Activated CD8-positive, alpha-beta memory T cell treated with anti-CD3 and anti-CD28 coated beads, Interleukin-2, amount 10 ng/mL, durations not matched to agents 7 days and 5 days (primary cell): ENCODE measurements at places on chromosomes 3 and 15.

DNA sequence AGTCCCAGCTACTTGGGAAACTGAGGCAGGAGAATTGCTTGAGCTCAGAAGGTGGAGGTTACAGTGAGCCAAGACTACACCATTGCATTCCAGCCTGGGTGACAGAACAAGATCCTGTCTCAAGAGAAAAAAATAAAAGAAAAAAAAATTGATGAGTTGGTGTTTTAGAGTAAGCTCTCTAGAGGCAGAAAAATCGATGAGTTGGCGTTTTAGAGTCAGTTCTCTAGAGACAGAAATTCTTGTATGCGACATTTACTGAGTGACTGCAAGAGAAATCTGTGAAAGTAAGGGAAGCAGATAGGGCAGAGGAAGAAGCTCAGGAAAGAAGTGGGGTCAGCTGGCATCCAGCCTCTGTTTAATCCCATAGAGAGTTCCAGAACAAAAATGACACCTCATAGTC is 298.7 kb upstream of the ARRDC4 start:
- DNase-seq = no peak
- H3K36me3 ChIP-seq = no peaks in the 10 kb centered on the region
- H3K4me3 ChIP-seq = no peak overlapping the region
- no peaks in the 10 kb centered on the region for H3K27me3 ChIP-seq
- H3K27ac ChIP-seq = no peak overlapping the region

GRCh38 chr15:93583552-93583951 is 494.5 kb upstream of the RGMA start:
- H3K27me3 ChIP-seq = peaks cover 9% of the 10 kb centered on the region
- H3K36me3 ChIP-seq = no peaks in the 10 kb centered on the region
- H3K4me3 ChIP-seq = no peak overlapping the region
- no peaks in the 10 kb centered on the region for H3K4me1 ChIP-seq
- DNase-seq = no peak
- no peak overlapping the region for H3K27ac ChIP-seq

DNA sequence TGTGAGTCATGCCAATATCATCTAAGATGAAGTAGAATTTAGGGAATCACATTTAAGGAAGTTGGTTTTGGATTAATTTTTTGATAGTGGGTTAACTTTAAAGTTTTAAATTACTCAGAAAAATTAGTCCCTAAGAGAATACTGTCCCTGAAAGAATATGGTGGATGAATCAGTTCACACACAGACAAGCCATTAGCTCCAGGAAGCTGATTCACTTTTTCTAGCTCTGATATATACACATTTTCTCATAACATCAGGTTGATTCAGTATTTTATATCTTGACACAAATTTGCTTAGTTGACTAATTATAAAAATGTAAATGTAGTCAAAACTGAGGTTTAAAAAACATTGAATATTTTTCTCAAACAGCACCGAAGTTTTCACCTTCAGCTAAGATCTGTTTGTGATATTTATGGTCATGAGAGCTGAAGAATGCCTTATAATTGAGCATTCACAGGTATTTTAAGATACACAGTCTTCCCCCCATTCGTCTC is 55.1 kb downstream of the MYH15 start:
- peaks cover 11% of the 10 kb centered on the region for H3K27me3 ChIP-seq
- no peak overlapping the region for H3K4me3 ChIP-seq
- H3K27ac ChIP-seq = no peak overlapping the region
- H3K36me3 ChIP-seq = no peaks in the 10 kb centered on the region
- no peak for DNase-seq

DNA sequence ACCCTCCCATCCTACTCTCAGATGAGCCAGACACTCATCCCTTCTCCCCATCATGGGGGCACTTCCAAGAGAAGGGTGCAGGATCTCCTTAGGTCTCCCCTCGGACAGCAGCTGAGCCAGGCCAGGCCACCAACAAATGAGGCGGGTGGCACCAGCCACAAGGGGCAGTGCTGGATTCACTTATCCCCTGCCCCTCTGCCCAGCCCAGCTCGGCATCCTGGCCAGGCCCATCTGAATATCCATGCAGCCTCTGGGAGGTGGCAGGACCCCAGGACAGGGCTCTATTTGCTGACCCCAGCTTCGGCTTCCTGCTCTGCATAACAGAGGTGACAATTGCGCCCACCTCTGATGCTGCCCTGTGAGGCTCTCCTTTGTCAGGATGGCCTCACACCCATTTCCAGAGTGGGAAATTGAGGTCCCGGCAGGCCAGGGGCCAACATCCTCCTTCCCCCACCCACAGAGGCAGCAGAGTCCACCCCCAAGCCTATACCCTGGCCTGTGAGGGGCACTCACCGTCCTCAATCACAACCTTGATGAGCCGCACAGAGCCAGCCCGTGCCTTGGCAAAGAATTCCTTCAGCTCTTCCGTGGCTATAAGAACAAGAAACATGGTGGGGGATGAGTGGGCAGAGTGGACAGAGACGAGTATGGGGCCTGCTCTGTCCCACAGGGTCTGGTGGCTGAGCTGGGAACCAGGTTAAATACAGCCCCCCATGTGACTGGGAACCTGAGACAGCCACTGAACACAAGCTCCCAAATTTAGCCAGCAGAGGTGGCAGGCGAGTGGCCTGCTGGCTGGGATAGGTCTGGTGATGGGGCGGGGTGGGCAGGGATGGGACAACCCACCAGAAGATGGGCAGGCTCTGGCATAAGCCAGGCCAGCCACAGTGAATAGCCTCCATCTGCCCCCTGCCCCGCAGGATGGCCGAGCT is 4.2 kb downstream of the TWF2 start:
- no peak overlapping the region for H3K4me3 ChIP-seq
- DNase-seq = no peak
- peaks cover 57% of the 10 kb centered on the region for H3K4me1 ChIP-seq
- H3K27ac ChIP-seq = peak overlapping the region; percentile 57

- H3K4me3 ChIP-seq = peak within 1 kb of the TSS; percentile 81
- peak; percentile 95 for DNase-seq
- H3K27me3 ChIP-seq = peaks cover 9% of the 10 kb centered on the region
- H3K4me1 ChIP-seq = peaks cover 39% of the 10 kb centered on the region
- H3K27ac ChIP-seq = peak within 1 kb of the TSS; percentile 94
Measured at GRCh38 chr3:48301020-48301799, 32.3 kb downstream of the SPINK8 start.

GRCh38 chr3:188151438-188151837 is 2.5 kb upstream of the LPP start:
- DNase-seq = no peak
- H3K36me3 ChIP-seq = peaks cover 6% of the 10 kb centered on the region
- no peaks in the 10 kb centered on the region for H3K27me3 ChIP-seq
- no peak overlapping the region for H3K27ac ChIP-seq
- H3K4me3 ChIP-seq = no peak overlapping the region
- peaks cover 33% of the 10 kb centered on the region for H3K4me1 ChIP-seq

DNA sequence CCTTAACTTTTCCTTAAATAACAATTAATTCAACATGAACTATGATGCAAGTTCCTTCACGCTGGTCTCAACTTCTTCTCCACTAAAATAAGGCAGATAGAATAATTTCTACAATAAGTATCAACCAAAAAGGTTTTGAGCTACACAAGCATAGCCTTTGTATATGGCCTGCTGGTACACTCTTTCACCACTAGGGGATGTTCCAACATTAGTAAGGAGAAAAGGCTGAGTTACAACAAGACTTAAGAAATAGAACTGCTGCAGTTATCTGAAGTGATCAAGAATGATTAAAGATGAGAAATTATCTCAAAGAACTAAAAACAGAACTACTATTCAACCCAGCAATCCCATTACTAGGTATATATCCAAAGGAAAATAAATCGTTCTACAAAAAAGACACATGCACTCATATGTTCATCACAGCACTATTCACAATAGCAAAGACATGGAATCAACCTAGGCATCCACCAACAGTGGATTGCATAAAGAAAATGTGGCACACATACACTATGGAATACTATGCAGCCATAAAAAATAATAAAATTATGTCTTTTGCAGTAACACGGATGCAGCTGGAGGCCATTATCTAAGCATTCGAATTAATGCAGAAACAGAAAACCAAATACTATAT is 14.4 kb downstream of the ATP13A3 start:
- H3K4me1 ChIP-seq = peaks cover 25% of the 10 kb centered on the region
- H3K27ac ChIP-seq = no peak overlapping the region
- H3K4me3 ChIP-seq = no peak overlapping the region
- no peaks in the 10 kb centered on the region for H3K27me3 ChIP-seq
- no peak for DNase-seq

DNA sequence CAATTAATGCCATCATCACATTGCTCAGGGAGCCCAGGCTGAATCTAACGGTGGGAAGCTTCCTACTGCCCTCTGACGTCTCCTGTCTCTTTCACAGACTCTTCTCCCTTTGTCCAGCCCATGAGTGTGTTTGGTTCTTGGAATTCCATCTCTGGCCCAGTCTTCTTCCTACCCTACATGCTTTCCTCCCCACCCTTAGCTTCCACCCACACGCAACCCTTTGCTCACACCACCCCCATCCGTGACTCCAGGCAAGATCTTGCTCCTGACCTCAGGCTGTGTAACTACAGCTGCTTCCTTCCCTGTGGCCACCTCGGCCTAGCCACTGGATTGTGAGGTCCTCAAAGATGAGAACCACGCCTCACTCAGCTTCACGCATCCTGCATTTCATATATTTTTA is 72.3 kb upstream of the THBS1 start:
- H3K36me3 ChIP-seq = no peaks in the 10 kb centered on the region
- peaks cover 31% of the 10 kb centered on the region for H3K27me3 ChIP-seq
- H3K4me3 ChIP-seq = no peak overlapping the region
- no peak overlapping the region for H3K27ac ChIP-seq
- H3K4me1 ChIP-seq = no peaks in the 10 kb centered on the region

GRCh38 chr15:39429898-39430357 is 151.0 kb upstream of the THBS1 start:
- no peak overlapping the region for H3K27ac ChIP-seq
- H3K27me3 ChIP-seq = peaks cover 78% of the 10 kb centered on the region
- H3K36me3 ChIP-seq = no peaks in the 10 kb centered on the region
- peaks cover 25% of the 10 kb centered on the region for H3K4me1 ChIP-seq

DNA sequence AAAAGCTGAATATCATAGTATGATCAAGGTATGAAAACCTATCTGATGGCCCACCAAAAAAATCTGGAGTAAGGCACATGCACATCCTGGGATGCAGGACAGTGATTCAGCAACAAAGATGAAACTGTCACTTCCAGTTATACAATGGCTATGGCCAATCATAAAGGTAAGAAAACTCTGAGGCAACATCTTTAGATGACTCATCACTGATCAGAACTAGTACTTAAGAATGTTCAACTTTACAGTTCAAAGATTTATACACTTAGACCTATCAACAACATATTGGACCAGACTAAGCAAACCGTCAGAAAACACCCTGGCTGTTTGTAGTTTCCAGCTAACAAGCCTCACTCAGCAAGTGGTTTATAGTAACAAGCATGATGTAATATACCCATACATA is 21.3 kb upstream of the PLCH1 start:
- peaks cover 13% of the 10 kb centered on the region for H3K36me3 ChIP-seq
- no peak overlapping the region for H3K27ac ChIP-seq
- H3K4me1 ChIP-seq = peaks cover 5% of the 10 kb centered on the region
- no peak overlapping the region for H3K4me3 ChIP-seq
